Fibroblast of skin of left quadriceps (primary cell): ENCODE measurements at places on chromosomes 3 and 15.

DNA sequence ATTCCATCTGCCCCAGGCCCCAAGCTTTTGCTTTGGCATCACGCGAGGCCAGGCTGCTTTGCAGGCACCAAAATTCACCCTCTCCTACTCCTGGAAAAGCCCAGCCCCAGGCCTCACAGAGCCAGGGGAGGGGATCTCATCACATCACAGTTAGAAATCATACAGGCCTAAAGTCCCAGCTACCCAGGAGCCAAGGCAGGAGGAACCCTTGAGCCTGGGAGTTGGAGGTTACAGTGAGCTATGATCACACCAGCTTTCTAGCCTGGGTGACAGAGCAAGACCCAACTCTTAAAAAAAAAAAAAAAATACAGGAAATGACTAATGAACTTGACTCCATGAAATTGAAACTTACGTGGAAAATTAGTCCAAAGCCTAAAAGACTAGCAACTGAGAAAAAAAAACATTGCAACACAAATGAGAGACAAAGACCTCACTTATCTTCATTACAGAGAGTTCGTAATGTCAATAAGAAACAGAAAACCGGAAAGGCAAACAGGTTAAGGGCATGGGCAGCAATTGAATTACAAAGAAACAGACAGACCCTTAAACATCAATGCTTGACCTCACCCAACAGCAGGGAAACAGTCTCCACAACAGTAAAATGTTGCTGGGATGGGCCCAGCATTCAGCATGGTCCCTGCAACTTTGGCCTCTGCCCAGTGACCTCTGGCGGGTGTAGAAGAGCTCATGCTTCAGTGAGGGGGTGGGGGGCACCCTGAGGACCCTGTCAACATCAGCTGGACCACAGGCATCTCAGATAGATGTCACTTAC is 151.5 kb downstream of the LRRK1 start:
- DNase-seq: peak; percentile 64

GRCh38 chr3:177642042-177642803 is 444.9 kb upstream of the TBL1XR1 start:
- no peak for DNase-seq

- DNase-seq: no peak
These were observed 416.0 kb downstream of the SHQ1 start for GRCh38 chr3:72432246-72432645.

GRCh38 chr3:40299130-40299720 is 10.3 kb upstream of the EIF1B start:
- no peak for DNase-seq

DNA sequence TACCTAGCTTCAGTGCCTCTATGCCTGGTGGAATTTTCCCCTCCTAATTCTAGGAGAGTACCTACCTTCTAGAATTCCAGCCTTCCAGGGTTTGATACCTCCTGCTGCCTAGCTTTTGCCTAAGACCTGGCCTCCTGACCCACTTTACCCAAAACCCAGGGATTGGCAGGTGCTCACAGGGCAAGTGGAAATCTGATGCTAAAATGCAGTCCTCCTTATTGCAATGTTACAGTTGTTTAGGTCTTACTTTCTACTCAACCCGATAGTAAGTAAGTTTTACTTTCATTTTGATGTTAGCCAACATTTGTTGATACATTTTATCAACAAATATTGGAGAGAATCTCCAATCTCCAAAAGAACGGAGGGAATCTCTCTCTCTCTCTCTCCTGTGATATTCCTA is 275.9 kb downstream of the DOCK3 start:
- no peak for DNase-seq

DNA sequence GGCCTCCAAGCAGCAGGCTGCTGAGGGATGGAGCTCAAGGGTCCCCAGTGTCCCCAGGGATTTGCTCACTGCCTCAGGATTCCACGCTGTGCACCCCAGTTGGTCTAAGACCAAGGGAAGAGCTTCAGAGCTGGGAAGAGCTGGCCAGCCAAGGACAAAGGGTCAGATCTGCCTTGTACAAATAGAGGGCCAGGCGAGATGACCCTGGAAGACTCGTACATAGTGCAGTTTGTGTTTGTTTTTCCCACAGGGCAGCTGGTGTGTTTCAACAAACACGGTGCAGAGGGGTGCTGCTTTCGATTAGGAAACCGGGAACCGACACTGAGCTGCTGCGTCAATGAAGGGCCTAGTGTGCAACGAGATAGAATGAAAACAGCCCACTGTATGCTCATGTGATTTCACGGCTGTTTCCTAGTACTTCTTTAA is 56.1 kb upstream of the TRPM1 start:
- no peak for DNase-seq

DNA sequence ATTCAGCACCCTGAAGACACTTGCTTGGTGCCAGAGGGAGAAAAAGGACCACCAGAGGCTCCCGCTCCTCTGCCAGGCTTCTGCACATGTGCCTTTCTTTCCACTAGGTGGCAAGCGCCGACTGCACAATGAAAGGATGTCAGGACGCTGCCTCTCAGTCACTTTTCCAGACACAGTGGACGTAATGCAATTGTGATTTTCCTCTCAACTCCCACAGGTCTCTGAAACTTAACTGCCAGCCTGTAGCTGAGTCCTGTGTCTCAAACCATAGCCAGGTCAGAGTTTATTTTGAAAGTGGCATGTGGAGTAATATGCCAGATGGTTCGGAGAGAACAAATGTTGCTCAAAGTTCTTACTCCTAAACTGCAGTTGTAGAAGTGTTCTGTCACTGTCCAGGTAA is 162.9 kb downstream of the ITPR1 start:
- DNase-seq: peak; percentile 53

GRCh38 chr15:42623951-42624350 is 48.5 kb downstream of the STARD9 start:
- no peak for DNase-seq

- no peak for DNase-seq
These were observed 509.0 kb upstream of the NECTIN3 start for GRCh38 chr3:110562621-110563020.

- no peak for DNase-seq
These were observed 126.1 kb downstream of the SERPINI1 start for GRCh38 chr3:167861649-167862048.

DNA sequence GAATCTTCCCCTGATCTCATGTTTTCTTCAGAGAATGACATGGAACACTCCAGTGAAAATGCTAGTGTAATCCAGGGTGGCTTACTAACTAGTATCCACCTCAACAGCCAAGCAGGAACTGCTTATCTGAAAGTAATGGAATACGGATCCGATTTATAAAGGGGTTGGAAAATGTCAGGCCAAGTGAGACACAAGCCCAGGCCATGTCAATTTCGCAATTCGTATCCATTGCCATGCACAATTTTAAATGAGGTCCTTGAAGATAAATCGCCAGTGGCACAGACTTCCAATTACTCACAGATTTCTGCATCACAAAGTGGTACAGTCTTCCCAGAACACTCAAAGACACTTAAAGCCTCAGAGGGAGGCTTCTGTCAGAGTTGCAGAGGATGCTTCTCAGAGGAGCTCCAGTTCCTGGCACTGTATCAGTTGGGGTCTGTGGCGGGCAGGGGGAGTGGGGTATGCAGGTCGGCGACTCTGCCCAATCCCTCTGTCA is 16.5 kb upstream of the FAM240A start:
- no peak for DNase-seq

GRCh38 chr15:46088486-46089445 is 453.9 kb downstream of the SQOR start:
- peak; percentile 3 for DNase-seq

GRCh38 chr3:58241306-58242044 is 3.9 kb downstream of the ABHD6 start:
- no peak for DNase-seq

DNA sequence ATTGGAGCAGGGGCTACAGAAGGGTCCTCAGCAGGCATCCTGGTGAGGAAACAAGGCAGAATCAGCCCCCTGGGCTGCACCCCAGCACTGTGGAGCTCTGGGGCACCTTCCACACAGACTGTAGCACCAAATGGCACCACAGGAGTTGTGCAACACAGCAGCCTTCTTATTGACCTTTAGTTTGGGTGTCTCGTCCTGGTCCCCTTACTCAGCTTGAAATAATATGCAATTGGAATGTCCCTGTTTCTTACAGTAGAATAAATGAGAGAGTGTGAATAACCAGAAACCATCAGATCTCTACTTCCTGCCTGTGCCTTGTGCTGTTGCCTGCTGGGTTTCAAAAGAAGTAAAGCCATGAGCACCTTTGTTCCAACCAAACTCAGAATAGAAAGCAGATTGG is 44.5 kb downstream of the RPLP1 start:
- no peak for DNase-seq

DNA sequence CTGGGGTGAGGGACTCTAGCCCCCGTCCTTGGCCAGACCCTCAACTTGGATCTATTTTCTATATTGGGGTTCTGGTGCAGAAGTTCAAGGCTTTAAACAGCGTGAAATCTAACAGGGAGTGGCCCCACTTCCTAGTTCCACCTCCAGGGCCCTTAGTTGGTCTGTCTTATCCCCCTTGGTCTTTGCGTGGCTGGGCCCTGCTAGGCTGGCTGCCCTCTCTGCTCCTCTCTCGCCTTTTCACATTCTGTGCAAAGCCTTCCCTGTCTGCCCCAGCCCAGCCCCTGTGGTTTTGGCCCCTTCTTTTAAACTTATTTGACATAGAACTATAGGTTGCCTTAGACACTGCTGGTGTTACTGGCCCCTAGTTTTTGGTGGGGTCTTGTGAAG is 5.6 kb downstream of the PPCDC start:
- no peak for DNase-seq

DNA sequence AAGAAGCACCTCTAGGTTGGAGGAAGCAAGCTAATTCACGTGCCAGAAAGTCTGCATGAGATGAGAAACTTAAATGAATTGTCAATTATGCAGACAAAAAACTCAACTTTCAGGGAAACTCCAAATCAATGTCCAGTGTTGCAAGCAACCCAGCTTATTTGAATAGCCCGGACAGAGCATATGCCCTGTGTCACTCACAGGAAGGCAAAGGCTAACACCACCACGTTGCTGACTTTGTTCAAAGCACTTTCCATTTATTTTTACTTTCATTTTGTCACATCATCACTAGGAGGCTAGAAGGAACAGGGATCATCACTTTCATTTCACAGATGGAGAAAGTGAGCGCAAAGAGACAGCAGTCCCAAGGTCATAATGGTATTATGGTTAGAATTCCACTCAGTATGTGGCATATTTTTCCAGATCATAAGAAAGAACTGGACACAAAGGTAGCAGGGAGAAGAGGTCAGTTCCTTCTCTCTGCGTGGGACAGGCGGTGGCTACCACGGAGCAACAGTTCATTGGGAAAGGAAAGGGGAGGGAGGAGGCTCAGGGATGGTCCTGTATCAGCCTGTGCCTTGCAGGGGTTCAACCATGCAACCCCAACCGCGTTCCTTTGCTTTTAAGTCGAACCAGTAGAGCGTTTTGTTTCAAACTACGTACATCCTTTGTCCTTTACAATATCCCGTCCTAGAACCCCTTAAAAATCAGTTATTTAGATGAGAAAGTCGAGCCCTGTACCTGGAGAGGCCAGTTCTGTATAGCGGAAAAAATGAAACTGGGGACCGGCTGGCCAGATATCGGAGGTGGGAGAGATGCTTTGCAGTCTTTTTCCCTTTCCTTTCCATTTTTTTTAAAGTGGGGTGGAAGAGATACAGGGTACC is 1.1 kb downstream of the HEG1 start:
- no peak for DNase-seq

GRCh38 chr15:78977091-78977571 is 32.3 kb upstream of the CTSH start:
- DNase-seq: no peak

GRCh38 chr3:38834110-38834509 is 18.1 kb upstream of the SCN10A start:
- DNase-seq: peak; percentile 65

DNA sequence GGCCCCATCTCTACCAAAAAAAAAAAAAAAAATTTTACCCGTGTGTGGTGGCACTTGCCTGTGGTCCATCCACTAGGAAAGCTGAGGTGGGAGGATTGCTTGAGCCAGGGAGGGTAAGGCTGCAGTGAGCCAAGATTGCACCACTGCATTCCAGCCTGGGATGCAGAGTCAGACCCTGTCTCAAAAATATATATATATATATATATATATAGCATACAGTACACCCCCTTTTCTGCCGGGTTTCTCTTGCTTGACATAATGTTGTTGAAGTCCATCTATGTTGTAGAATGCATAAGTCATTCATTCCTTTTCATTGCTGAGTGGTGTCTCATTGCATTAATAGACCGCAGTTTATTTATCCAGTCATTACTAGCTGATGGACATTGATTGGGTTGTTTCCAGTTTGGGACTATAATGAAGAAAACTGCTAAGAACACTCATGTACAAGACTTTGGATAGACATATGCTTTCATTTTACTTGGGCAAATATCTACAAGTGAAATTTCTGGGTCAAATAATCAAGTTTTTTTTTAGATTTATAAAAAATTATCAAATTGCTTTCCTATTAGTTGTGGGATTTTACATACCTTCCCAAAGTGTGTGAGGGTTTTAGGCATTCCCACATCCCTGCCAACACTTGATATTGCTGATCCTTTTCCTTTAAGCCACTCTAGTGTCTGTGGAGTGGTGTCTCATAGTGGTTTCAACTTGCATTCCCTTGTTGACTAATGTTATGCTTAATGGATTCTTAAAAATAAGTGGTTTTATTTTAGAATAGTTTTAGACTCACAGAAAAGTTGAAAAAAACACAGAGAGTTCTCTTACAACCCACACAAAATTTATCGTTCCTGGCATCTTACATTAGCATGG is 2.1 kb upstream of the PRR20G start:
- no peak for DNase-seq

DNA sequence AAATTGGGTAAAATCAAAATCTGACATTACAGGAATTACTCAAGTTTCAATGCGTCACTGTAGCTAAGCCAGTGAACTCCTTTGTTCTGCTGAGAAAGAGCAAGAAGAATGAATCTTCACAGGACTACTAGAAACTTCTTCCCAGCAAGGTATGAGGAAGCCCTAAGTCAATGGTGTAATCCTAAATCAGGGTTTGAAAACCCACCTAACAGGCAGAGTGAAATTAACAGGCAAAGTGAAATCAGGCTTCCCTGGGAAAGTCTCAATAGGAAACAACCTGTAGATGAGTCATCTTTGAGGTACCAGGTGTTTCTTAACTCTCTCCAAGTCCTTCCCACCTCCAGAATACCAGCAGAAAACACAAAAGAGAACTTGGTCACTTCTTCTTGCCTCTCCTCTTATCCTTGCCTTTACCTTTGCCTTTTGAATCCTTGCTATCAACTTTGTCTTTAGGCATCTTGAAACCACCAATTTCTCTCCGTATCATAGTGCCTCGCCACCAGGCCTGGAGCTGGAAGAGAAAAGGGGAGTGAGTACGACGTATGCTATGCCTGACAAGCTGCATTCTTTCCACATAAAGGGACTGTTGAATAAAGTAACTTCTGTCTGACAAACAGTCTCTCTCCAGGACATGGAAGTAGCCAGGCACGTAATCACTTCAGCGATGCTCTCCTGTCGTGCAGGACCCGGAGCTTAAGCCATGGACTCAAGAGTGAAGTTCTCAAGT is 60.6 kb upstream of the RPL35A start:
- DNase-seq: no peak

DNA sequence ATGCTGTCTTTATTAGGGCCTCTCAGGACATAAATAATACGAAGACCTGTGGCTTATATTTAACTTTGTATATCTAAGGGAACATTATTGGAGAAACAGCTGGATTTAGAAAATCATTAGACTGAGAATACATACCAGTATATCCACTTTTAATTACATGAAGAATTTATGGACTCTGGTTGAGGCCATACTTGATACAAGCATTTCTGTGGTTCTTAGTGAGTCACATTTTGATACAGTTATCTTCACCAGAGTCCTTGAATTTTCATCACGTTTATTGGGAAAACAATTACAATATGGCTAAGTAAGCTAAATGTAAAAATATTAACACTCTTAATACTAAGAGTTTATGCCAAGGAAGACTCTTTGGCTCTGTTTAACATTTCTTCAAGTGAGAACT is 9.9 kb downstream of the KIF23 start:
- DNase-seq: peak; percentile 18

- DNase-seq: no peak
These were observed 53.1 kb downstream of the TRANK1 start for GRCh38 chr3:36891701-36892160.
